ENCODE measurements at places on chromosomes 5 and 9. TPM values are rescaled to one million over a fixed set of nuclear protein-coding genes. Genes with fewer than 3 reads are reported as not detected.
A peak's percentile ranks its signal among the peaks of the same experiment; 100 is the strongest.

RASEF gene
- total RNA-seq, result not detected

DNA sequence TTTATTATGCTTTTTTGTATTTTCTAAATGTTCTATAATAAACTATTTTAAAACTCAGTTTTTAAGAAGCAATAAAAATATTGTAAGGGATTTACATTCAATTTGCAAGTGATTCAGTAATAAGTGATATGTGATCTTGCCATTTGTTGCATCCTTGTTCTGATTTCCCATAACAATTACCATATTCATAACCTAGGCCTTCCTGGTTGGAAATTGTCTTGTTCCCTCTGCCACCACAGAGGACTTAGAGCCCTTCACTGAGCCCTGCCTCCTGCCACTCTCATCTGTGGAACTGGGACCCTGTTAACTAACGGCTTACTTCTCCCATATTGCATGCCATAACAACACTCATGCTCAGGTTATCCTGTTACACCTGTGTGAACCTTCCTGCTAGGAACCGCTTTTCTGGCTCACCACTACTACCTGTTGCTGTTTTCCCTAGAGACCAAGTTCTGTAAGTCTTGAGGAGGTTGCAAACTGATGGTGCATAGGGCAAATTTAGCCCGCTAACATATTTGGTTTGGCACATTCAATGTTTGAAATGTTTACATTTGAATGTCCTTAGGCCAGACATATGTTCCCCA lies 32.9 kb upstream of the DTWD2 start:
- no peaks in the 10 kb centered on the region for H3K4me1 ChIP-seq
- no peak overlapping the region for H3K4me3 ChIP-seq
- DNase-seq, result no peak
- H3K36me3 ChIP-seq, result no peaks in the 10 kb centered on the region
- H3K27me3 ChIP-seq, result no peaks in the 10 kb centered on the region
- H3K27ac ChIP-seq, result no peak overlapping the region

DNA sequence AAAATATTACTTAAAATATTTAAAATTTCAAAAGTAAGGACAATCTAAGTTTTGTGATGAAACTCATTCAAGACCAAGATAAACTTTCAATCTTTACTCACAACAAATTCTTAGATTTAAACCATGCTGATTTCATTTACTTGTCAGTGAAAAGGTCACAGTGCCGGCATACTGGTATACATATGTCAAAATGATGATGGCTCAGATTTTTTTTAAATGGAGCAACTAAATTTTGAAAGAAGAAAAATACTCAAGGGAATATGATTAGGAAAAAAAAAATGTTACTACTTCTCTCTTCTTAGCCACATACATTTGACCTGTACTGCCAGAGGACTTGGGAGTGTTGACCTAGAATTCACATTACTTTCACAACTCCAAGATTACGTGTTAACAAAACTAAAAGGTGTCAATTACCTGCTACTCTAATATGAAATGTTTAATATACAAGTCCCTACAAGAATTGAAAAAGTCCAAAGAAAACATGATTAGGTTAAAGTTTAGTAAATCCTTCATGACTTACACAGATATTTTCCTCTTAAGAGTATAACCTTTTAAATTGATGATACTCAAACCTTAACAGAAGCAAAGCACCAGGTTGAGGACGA lies 4.6 kb downstream of the EFNA5 start:
- peaks cover 36% of the 10 kb centered on the region for H3K27me3 ChIP-seq
- H3K36me3 ChIP-seq, result no peaks in the 10 kb centered on the region
- no peak overlapping the region for H3K4me3 ChIP-seq
- no peak for DNase-seq

GTF3C4 gene
- total RNA-seq, result 12.4 TPM

- no peak overlapping the region for H3K4me3 ChIP-seq
- DNase-seq, result no peak
- no peak overlapping the region for H3K27ac ChIP-seq
- H3K4me1 ChIP-seq, result no peaks in the 10 kb centered on the region
These were observed 56.7 kb upstream of the CPLX2 start for GRCh38 chr5:175814691-175815090.

HACD4 gene
- 2.4 TPM for total RNA-seq

DNA sequence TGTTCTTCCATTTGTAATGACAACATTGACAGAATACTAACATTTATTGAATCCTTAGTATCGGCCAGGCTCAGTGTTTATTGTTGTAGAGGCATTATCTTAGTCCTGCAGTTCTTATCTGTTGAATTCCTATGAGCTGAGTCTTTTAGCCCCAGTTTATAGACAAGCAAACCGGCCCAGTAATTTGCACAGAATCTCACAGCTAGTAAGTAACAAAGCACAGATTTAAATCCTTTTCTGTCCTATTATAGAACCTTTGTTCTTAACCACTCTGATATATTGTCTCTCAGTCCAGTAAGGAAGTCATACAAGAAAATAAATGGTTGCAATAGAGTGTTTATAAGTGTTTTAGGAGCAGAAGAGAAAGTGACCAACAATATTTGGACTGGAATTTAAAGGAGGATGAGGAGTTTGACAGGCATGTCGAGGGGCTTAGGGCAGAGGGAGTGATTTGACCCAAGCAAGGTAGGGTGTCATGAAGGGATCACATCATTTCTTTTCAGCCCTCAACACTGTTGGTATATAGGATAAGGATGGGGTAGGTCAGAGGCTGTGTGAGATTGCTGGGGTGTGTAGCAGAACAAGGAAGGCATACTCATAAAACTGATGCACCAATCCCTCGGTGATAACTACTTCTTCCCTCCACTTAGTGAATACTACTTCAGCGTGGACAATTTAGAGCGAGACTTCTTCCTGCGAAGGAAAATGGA lies 39.5 kb downstream of the LARP1 start:
- no peak overlapping the region for H3K4me3 ChIP-seq
- DNase-seq, result no peak
- peaks cover 49% of the 10 kb centered on the region for H3K36me3 ChIP-seq
- H3K27me3 ChIP-seq, result no peaks in the 10 kb centered on the region
- H3K4me1 ChIP-seq, result no peaks in the 10 kb centered on the region
- no peak overlapping the region for H3K27ac ChIP-seq

DNA sequence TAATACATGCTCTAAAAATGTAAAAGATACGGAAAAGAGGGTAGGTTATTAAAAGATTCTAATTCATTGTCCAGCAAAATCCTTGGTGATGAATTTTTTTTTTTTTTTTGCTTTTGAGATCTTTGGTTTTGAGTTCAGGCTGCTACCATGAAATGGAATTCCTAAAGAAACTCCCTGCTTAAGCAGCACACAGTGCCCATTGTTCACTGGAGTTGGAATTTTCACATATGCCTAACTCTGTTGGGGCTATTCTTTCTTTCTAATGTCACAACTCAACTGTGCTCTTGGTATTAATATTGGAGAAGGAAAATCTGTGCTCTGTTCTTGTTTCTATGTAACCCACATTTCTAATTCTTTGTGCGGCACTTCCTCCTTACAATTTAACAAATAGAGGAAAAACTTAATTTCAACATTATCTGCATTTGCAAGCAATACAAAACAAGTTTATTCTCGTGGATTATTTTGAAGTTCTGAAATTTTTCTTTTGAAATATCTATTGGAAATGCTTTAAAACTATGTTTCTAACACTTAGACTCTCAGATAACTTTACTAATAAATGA lies 21.6 kb downstream of the MATR3 start:
- H3K4me1 ChIP-seq, result peaks cover 36% of the 10 kb centered on the region
- no peak for DNase-seq
- H3K27me3 ChIP-seq, result no peaks in the 10 kb centered on the region

GRCh38 chr9:28329323-28329722 lies 756.0 kb upstream of the C9orf72 start:
- no peak for DNase-seq
- H3K27me3 ChIP-seq, result no peaks in the 10 kb centered on the region
- no peaks in the 10 kb centered on the region for H3K36me3 ChIP-seq
- H3K27ac ChIP-seq, result no peak overlapping the region
- H3K4me1 ChIP-seq, result no peaks in the 10 kb centered on the region

- H3K4me3 ChIP-seq, result no peak overlapping the region
- H3K4me1 ChIP-seq, result no peaks in the 10 kb centered on the region
- H3K27ac ChIP-seq, result no peak overlapping the region
- H3K36me3 ChIP-seq, result no peaks in the 10 kb centered on the region
- DNase-seq, result no peak
These were observed 1343.1 kb upstream of the C9orf72 start for GRCh38 chr9:28916348-28916747.

FEM1C gene
- 12.2 TPM for total RNA-seq

CD14 gene
- 0.62 TPM for total RNA-seq

MRPL22 gene
- 82.2 TPM for total RNA-seq

DNA sequence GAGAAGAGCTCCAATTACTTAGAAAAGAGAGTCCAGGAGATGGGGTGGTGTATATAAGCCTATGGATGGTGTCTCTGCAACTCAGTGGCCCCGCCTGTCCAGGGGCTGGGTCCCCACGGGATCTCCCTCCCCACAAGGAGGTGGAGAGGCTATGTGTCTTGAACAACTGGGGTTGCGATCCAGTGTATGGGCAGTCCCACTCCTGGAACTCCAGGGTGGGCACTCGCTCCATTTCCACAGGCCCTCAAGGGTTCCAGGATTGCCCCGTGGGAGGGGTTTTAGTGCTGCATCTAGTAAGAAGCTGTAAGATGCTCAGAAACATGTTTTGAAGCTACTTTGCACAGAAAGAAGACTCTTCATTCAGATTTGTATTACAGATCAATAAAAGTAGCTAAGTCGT lies 558 bp upstream of the SMAD5 start:
- H3K27me3 ChIP-seq, result peaks cover 29% of the 10 kb centered on the region
- peaks cover 20% of the 10 kb centered on the region for H3K4me1 ChIP-seq
- no peak overlapping the region for H3K27ac ChIP-seq
- H3K4me3 ChIP-seq, result peak overlapping the region; percentile 78

DNA sequence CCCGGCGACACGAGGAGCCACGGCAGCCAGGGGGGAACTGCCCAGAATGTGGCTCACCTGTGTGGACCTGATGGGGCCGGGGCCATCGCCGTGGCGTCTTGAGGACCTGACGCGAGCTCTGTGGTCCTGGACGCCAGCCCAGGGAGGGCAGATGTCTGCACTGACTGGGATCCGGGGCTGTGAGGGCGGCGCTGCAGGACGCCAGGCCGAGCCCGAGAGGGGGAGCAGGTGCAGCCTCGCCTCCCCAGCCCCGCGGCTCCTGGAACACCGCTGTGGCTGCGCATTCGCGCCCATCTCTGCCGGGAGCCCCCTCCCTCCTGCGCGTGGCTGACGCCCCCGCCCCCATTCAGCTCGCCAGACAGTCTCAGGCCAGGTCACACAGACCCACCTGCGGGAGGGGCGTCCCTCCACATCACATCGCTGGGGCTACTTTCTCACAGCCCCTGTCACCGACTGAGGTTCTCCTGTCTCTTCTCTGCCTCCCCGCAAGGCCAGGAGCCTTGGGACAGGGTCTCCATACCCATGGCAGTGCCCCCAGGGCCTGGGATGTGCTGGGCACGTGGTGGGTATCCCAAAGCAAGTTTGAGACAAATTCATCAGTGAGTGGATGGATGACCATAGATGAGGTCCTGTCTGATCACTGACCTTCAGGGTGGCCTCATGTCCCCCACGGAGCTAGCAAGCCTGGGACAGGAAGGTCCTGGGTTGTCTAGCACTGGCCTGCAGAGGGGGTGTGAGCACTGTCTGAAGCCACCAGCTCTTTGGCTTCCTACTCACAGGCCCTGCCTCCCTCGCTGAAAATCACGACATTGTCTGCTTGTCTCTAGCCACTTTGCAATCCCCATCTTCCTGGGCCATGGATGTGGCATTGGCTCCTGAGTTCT lies 47.3 kb downstream of the RASGEF1C start:
- no peak for DNase-seq
- H3K4me3 ChIP-seq, result no peak overlapping the region
- H3K36me3 ChIP-seq, result no peaks in the 10 kb centered on the region
- peaks cover 11% of the 10 kb centered on the region for H3K27me3 ChIP-seq
- no peaks in the 10 kb centered on the region for H3K4me1 ChIP-seq

DNA sequence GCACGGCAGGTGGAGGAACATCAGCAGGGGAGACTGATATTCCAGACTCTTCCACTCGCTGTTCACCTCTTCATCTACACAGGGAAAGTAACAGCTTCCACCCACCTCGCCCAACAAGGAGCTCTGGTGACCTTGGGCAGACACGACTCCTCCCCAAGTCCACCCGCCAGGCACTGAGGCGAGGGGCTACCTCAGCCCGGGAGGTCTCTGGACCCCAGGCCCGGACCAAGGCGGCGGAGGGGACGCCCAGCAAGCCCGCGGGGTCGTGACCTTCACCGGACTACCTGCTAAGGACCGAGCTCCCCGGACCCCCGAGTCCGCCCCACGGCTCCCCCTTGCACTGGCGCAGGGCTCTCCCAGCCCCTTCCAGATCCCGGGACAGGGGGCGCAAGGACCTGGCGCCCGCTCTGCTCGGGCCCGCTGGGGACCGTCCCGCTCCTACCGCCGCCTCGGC lies 70.2 kb upstream of the LPCAT1 start:
- DNase-seq, result no peak
- peaks cover 8% of the 10 kb centered on the region for H3K36me3 ChIP-seq
- peaks cover 1% of the 10 kb centered on the region for H3K4me1 ChIP-seq
- H3K4me3 ChIP-seq, result peak overlapping the region; percentile 71
- no peaks in the 10 kb centered on the region for H3K27me3 ChIP-seq
- no peak overlapping the region for H3K27ac ChIP-seq

GRCh38 chr9:37622462-37622861 lies 28.3 kb upstream of the FRMPD1 start:
- no peak for DNase-seq
- H3K27ac ChIP-seq, result no peak overlapping the region
- no peaks in the 10 kb centered on the region for H3K36me3 ChIP-seq

IL9 gene
- total RNA-seq, result 136 TPM

DNA sequence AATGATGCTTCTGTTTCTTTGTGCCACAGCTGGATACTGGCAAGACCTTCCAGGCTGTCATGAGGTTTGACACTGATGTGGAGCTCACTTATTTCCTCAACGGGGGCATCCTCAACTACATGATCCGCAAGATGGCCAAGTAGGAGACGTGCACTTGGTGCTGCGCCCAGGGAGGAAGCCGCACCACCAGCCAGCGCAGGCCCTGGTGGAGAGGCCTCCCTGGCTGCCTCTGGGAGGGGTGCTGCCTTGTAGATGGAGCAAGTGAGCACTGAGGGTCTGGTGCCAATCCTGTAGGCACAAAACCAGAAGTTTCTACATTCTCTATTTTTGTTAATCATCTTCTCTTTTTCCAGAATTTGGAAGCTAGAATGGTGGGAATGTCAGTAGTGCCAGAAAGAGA lies 65.5 kb downstream of the ACO1 start:
- H3K4me1 ChIP-seq, result no peaks in the 10 kb centered on the region
- no peaks in the 10 kb centered on the region for H3K27me3 ChIP-seq
- DNase-seq, result no peak
- H3K4me3 ChIP-seq, result no peak overlapping the region
- H3K36me3 ChIP-seq, result peaks cover 31% of the 10 kb centered on the region
- H3K27ac ChIP-seq, result no peak overlapping the region

EGR1 gene
- total RNA-seq, result 69.4 TPM

DNA sequence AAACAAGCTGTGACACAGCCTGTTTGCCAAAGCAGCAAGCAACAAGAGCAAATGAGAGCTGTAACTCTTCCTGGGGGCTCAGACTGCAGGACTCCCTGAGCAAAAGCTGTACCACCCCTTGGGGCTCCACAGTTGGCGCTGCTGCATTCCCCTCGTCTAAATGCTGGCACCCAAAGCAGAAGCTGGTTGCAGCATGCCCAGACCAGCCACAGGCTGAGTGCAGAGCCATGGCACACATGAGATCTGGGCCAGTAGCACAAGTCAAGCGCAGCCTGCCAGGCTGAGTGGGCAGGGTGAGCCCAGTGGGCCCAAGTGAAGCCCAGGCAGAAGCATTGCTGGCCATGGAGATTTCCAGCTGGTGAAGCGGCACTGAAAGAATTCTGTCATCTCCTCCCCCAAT lies 157.3 kb upstream of the GRAMD2B start:
- H3K27me3 ChIP-seq, result no peaks in the 10 kb centered on the region
- no peaks in the 10 kb centered on the region for H3K36me3 ChIP-seq
- H3K4me3 ChIP-seq, result no peak overlapping the region
- H3K27ac ChIP-seq, result no peak overlapping the region
